ENCODE measurements at places on chromosomes 3 and 15.

- DNase-seq, result no peak
Observed at GRCh38 chr3:15339001-15339400, 6.6 kb upstream of the SH3BP5 start.

GRCh38 chr15:80785811-80786354, 6.7 kb downstream of the CEMIP start:
- no peak for DNase-seq

GRCh38 chr15:73345658-73346057, 23.1 kb downstream of the HCN4 start:
- no peak for DNase-seq

DNA sequence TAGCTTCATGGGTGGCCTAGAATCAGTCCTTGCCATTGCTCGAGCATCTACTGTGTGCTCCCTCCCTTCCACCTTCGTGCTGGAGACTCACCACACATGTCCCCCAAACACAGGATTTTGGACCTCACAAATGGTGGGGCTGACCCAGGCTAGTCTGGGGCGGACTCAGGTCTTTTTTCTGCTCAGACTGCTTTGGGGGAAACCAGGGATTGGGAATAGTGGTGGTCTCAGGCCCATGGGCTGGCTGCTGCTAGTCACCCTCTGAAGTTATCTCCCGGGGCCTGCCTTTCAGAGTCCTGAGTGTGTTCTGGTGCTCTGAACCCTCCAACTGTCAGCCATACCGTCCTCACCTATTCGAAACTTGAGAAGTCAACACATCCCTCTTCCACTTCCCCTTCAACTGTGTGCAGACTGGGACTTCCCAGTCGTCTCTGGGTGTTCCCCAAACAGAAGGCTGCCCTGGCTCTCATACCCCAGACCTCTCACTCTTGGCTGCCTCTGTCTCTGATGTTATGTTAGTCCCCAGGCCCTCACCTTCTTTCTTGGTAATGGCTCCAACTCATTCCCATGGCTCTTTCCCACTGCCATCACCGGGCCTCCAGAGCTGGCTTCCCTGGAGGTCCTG, 46.0 kb downstream of the PPCDC start:
- no peak for DNase-seq

DNA sequence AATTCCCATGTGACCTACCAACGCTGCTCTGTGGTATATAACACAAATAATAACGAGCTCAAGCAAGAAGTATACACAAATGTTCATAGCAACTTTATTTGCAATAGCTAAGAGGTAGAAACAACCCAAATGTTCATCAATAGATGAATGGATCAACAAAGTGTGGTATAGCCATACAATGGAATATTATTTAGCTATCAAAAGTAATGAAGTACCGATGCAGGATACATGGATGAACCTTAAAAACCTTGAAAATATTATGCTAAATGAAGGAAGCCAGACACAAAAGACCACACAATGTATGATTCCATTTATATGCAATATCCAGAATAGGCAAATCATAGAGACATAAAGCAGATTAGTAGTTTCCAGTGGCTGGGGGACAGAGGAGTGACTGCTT, 15.6 kb upstream of the FEM1B start:
- no peak for DNase-seq

GRCh38 chr15:84111575-84111974, 124.0 kb upstream of the GOLGA6L4 start:
- no peak for DNase-seq

- no peak for DNase-seq
Observed at GRCh38 chr15:93051236-93052089, 37.5 kb downstream of the RGMA start.
